ENCODE measurements at places on chromosomes 5 and 9. TPM values are rescaled to one million over a fixed set of nuclear protein-coding genes. Genes with fewer than 3 reads are reported as not detected.
A peak's percentile ranks its signal among the peaks of the same experiment; 100 is the strongest.

GRCh38 chr9:38737246-38737645 lies 17.3 kb upstream of the FAM240B start:
- no peak for DNase-seq

- DNase-seq = no peak
Measured at GRCh38 chr5:132751971-132752580, 4.8 kb downstream of the CCNI2 start.

GRCh38 chr9:94631599-94631998 lies 7.7 kb downstream of the FBP1 start:
- no peak for DNase-seq

- DNase-seq = no peak
Measured at GRCh38 chr9:83521011-83521410, 17.2 kb downstream of the FRMD3 start.

DNA sequence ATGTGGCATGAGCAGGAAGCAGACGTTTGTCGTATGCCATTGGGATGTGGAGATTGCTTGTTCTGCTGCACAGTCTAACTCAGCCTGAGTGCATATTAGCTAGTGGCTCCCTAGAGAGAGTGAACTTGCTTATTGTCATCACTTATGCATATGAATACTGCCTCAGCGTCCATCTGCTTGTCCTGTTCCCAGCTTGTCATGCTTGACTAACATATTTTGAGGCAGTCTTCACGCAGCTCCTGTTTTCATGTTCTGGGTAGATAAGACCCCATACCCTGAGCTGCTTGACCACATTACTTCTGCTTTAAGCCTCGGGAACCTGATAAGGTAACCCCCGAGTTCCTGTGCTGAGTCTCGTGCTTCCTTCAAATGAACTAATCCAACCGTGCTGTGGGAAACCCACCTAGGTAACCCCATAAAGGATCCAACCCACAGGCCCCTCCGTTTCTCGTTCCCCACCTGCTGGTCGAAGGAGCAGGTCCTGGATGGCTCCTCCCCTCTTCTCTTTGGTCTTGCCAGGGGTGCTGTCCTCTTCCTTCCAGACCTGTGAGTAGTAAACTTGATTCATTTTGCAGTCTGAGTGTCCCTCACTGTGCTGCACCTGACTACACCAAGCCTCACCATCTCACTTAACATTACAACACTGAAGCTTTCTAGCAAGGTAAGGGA lies 25.0 kb downstream of the ANKRD33B start:
- DNase-seq = peak; percentile 34

- no peak for DNase-seq
Measured at GRCh38 chr5:120655828-120656435, 191.8 kb downstream of the PRR16 start.

GRCh38 chr9:1087120-1087881 lies 37.1 kb downstream of the DMRT2 start:
- DNase-seq = no peak

GRCh38 chr9:136197930-136198604 lies 6.9 kb downstream of the LHX3 start:
- no peak for DNase-seq

- DNase-seq = no peak
Measured at GRCh38 chr9:4141296-4141695, 158.6 kb downstream of the GLIS3 start.

GRCh38 chr9:114261026-114261425 lies 61.9 kb upstream of the ORM1 start:
- DNase-seq = no peak

DNA sequence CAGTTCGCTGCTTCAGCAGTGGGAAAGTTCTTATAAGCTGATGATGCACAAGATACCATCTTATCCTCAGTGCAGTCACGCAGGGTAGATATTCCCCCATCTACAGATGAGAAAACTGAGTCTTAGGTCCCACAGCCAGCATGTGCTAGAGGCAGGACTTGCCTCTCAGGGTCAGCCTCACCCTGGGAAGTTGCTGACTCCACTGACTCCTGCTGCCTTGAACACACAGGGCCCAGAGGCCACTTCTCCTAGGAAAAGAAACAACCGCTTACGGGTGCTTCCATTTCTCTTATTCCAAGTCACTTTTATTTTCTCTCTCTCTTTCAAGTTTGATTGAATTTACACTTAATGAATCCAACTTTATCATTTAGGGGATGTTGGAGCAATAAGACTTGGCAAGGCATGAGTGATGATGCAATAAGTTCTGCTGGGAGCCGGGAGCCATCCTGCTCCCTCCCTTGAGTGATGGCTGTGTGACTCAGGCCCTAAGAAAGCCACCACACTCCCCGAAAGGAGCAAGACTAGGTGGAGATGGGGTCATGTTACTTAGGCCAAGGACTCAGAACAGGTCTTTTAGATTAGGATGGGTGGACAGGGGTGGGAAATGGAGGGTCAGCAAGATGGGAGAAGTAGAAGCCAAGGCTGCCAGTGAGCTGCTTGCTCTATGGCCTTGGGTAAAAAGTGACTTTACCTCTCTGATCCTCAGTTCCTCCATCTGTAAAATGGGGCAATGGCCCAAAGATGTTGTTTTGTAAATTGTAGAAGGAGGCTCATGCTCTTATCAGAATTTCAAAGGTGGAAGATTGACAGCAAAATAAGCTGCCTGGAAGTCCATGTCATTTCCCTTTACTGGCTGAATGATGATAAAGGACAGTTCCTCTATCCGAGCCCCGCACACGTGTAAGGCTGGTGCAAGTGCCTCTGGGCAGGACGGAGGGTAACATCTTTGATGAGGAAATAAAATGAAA lies 67.4 kb upstream of the ZNF618 start:
- DNase-seq = no peak

GRCh38 chr9:124794902-124795491 lies 18.1 kb downstream of the OLFML2A start:
- DNase-seq = no peak

DNA sequence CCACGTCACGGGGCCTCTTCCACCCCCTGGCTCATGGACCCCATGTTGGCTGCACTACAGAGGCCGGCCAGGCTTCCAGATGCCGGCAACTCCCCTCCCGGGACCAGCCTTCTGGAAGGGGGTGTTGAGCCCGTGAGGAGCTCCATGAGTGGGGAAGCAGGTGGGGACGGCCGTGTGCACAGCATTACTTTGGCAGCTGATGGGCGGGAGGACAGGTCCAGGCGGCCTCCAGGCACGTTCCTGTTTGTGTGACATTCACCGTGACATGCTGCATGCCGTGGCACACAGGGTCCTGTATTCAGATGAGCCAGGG lies 29.1 kb upstream of the ABO start:
- DNase-seq = no peak

- no peak for DNase-seq
Measured at GRCh38 chr9:966870-967269, 9.6 kb upstream of the DMRT3 start.

DNA sequence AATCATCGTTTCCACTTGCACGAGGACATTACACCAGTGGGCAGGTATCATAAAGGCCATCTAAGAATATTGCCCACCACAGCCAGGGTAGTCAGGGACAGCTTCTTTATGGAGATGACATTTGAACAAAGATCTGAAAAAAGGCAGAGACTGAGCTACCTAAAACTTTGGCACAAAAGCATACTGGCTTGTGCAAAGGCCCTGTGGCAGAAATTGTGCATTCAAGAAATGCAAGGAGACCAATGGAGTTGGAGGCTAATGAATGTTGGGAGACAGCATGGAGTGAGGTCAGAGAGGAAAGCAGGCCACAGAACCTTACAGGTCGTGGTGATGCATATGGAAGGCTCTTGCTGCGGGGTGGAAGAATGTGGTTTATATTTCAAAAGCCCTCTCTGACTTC lies 578.5 kb downstream of the BNC2 start:
- DNase-seq = no peak

GRCh38 chr5:84343171-84343570 lies 41.5 kb downstream of the EDIL3 start:
- DNase-seq = no peak

The MAMDC4 gene
- 2.4 TPM for polyA plus RNA-seq

The MEGF10 gene
- under 0.01 TPM for polyA plus RNA-seq

The LCN15 gene
- polyA plus RNA-seq = 6.6 TPM

The HAVCR2 gene
- polyA plus RNA-seq = 3.6 TPM

The OR2Y1 gene
- polyA plus RNA-seq = not detected

The RHOBTB3 gene
- polyA plus RNA-seq = 15.0 TPM
